ENCODE measurements at places on chromosomes 16 and 17.

DNA sequence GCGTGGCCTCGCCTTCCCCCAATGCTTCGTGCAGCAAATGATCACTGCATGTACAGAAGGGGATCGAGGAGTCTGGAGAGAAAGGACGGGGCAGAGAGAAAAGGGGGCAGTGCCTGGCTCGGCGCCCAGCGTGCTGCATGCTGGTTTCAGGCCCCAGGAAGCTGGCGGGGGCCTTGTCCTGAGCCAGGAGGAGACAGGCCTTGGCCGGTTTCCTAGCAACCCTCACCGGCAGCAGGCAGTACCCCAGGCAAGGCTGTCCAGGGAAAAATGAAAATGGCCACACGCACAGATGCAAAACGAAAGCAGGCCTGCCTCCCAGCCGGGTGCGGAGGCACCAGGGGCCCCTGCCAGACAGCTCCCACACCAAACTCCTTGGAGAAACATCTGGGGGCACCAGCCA lies 126.3 kb downstream of the ZFHX3 start:
- no peak for DNase-seq

- DNase-seq: no peak
These were observed 33.7 kb downstream of the SRCIN1 start for GRCh38 chr17:38571833-38572668.

DNA sequence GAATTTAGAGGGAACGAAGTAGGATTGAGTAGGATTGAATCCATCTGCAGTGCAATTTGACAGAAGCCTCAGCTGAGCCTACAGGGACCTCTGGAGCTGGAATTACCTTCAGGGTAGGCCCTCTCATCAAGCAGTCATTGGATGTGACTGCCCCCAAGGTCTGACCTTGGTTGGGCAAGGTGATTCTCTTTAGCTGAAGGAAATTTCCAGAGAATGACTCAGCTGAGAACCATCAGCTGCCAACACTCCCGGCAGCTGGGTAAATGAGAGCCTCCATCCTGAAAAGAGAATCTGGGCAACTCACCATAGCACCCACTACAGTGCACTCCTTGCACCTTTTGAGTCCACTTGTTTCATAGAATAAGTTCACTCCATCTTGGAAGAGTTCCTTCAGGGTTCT lies 113.5 kb upstream of the MED13 start:
- DNase-seq: no peak

- DNase-seq: no peak
These were observed 236.4 kb downstream of the BCAS3 start for GRCh38 chr17:60914078-60914477.

DNA sequence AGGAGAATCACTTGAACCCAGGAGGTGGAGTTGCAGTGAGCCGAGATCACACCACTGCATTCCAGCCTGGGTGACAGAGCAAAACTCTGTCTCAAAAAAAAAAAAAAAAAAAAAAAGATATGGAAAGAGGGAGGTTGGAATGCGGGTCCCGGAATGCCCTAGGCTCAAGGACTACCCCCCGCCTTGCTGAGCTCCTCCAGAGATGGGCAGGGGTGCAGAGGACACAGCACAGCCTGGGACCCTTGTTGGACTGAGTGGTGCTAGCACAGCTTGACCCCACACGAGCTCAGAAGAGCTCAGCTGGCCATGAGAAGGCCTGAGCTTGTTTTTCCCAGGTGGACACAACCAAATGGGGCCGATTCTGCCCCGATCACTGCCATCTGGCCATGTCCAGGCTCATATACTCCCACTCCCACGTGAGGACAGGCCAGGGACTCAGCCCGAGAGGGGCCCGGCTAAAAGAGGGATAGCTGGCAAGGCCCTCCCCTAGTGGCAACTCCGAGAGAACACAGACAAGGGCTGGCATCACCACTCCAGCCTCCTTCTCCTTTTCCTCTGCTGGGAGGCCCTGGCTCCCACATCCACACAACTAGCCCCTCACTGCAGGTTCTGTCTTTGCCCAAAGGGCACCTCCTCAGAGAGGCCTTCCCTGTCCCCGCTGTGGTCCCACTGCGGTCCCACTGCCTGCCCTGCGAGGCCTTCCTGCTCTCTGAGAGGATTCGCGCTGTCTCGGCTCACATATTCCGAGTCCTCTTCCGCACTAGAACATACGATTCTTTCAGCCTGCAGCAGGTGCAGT lies 11.0 kb downstream of the SGCA start:
- no peak for DNase-seq

DNA sequence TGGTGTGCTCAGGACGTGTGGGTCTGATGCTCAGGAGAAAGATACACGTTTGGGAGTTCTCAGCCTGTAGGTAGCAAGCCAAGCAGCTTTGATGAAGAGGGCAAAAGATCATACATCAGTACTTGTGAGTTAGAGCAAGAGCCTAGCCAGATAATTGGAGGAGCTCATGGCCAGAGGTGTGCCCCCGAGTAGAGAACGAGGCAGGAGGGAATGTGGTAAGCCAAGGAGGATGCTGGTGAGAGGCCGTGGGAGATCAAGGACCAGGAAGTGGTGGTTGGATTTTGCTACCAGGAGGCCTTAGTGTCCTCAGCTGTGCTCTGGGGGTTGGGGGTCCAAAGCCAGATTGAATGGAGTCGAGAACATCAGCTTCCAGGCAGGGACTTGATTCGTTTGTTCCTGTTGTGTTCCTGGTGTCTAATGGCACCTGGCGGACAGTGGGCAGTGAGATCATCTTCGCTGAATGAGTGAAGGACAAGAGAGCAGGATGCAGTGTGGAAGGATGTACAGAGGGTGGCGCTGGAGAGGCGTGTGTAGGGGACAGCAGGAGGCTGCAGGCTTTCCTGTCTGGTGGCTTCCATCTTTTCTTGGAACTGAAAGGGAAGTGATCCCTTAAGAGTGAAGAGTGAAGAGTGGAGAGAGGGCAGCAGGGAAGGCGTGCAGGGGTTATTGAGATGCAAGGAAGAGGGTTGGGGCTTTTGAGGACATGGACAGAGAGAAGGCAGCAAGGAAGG lies 11.6 kb downstream of the FBXL19 start:
- DNase-seq: no peak

DNA sequence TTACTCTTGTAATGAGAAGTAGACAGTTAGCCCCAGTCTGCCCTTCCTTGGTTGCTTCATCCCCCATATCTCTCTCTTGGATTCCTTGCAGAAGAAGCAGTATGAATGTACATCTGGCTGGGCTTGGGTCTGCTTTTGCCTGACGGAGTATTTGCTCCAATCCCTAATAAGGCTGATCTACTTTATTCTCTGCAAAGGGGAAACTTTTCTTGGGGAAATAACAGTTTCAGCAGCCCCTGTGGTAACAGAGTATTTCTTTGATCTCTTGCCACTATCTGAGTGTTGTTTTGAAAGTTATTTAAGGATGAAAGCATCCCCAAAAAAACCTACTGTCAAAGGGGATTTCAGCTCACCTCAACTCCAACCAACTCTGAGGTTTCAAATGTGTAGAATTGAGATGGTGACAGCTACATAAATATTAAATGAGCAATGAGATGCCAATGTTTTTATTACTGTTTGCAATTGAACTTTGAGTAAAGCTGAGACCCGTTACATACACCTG lies 168.9 kb upstream of the NOG start:
- no peak for DNase-seq

GRCh38 chr17:65009848-65010247 lies 46.7 kb downstream of the GNA13 start:
- DNase-seq: no peak

DNA sequence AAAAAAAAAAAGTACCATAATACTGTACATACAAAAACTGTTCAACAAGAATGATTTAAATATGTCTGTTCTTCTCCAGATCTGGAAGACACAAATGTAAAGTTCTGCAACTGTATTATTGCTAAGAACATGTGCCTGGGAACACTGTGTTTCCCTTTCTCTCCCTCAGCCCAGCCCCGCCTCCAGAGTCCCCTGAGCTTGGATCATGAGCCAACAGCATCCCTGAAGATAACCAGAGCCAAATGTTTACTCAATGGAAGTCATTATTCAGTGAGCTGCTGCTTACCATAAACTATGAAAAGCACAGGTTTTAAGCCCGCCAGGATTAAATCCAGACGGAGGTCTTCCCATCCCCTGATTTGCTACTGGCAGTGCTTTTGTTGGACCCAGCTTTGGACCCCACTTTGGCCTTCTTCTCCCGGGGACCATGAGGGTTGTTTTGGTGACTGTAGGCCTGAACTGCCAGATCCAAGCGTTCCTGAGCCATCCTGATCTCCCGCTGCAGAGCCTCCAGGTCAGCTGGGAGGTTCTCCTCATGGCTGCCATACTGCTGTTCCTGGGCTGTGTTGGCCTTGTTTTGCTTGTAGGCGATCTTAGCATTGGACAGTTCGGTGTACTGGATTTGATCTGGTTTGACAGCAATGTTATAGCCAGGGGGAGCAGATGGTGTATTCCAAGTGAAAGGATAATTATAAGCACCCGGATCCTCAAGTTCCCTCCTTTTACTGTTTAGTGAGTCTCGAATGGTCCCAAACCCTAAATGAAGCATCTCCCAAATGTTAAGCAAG lies 25.6 kb downstream of the GJC1 start:
- no peak for DNase-seq

GRCh38 chr17:825216-825615 lies 43.1 kb downstream of the MRM3 start:
- no peak for DNase-seq

GRCh38 chr17:36715951-36716350 lies 114.6 kb downstream of the MRM1 start:
- DNase-seq: no peak

DNA sequence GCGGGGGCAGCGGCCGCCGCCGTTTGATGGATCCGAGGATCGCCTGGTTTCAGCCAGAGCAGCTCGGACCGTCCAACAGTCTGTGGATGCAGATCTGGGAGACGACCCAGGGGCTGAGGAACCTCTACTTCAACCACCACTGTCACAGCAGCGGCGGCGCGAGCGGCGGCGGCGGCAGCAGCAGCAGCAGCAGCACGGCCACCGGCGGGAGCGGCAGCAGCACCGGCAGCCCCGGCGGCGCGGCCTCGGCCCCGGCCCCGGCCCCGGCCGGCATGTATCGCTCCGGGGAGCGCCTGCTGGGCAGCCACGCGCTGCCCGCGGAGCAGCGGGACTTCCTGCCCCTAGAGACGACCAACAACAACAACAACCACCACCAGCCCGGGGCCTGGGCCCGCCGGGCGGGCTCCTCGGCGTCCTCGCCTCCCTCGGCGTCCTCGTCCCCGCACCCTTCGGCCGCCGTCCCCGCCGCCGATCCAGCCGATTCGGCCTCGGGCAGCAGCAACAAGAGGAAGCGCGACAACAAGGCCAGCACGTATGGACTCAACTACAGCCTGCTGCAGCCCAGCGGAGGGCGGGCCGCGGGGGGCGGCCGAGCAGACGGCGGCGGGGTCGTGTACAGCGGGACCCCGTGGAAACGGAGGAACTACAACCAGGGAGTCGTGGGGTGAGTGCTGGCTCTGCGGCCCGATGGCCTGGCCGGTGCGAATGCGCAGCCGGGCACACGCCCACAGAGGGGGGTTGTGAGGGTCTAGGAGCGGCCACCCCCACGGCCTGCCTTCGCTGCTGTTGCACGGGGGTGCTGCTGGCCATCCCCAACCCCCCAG lies 702 bp downstream of the TENT4B start:
- peak; percentile 28 for DNase-seq

- no peak for DNase-seq
These were observed 37.5 kb upstream of the BHLHA9 start for GRCh38 chr17:1232786-1233185.

DNA sequence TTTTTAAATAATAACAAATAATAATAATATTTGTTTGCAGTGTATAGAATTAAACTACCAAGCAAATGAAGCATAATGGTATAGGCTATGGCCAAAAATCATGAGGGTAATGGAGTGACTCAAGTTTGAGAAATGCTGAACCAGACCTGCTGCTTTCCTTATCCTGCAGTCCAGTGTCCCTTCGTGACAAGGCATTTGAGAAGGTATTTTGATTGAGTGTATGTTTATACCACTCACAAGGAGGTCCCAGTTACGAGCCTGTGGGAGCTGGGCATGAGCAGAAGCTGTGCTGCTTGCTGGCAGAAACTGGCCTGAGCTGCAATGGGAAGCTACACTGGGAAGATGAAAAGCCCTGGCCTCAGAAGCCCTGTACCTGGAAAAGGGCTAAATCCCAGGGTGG lies 50.3 kb downstream of the GNAO1 start:
- DNase-seq: no peak

Measured in frontal cortex (tissue), 4 donors.